ENCODE measurements at places on chromosomes 1 and 21. TPM values are rescaled to one million over a fixed set of nuclear protein-coding genes. Genes with fewer than 3 reads are reported as not detected.

PLA2G2F gene
- total RNA-seq = not detected

ERG gene
- total RNA-seq = not detected

BGLAP gene
- 0.21 TPM for total RNA-seq

RHEX gene
- total RNA-seq = not detected

CR1L gene
- not detected for total RNA-seq

LRRC8C gene
- total RNA-seq = 9.2 TPM

All from A549 treated with Mapracorat at 1 μM for 4 hours (cell line).